Spleen (tissue), 13 donors: ENCODE measurements at places on chromosomes 13 and 19. TPM values are rescaled to one million over a fixed set of nuclear protein-coding genes. Genes with fewer than 3 reads are reported as not detected.

DMAC2 gene
- 30.4 TPM for total RNA-seq

PDCD2L gene
- total RNA-seq: 12.8 TPM

HCST gene
- 42.1 TPM for total RNA-seq

SUGP2 gene
- total RNA-seq: 79.1 TPM

LRRC8E gene
- not detected for total RNA-seq

ZNF844 gene
- total RNA-seq: 10.3 TPM

GRCh38 chr13:102846261-102847015 lies 606 bp downstream of the ERCC5 start:
- peak; percentile 89 for DNase-seq

DNA sequence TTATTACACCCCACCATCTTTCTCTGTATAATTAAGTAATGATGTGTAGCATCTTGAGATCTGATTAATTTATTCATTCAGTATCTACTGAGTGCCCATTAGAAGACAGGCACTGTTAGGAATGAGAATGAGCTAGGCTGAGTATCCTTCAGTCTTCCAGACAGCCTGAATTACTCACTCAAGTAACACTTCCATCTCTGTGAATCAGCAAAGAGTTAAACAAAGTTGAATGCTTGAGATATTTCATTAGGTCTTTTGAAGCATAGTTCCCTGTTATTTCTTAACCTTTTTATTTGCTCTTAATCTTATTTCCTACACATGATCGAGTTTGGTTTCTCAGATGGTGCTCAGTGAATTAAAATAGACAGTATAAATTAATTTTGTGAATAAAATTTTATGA lies 413.7 kb downstream of the DCT start:
- no peak for DNase-seq

- no peak for DNase-seq
Measured at GRCh38 chr13:95239283-95239682, 62.0 kb downstream of the ABCC4 start.

GRCh38 chr19:347946-348861 lies 3.6 kb upstream of the MIER2 start:
- DNase-seq: peak; percentile 29

GRCh38 chr13:63492604-63493003 lies 2077.0 kb upstream of the PCDH20 start:
- DNase-seq: no peak

DNA sequence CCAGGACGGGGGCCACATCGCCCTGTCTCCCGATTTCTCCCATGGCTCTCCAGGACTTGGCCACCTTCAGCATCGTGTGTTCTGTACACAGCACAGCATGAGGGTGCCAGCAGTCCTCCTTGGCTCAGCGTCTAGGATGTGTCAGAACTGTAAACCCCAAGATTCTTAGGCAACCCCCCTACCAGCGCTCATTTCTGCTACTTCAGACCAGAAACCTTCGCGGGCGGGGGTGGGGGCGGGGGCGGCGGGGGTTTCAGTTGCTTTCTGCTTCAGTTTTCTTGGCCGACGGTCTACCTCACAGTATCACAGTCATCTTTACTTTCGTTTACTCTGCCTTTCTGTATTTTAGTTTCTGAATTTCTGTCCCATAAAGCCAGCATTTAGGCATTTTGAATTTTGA lies 82.4 kb downstream of the GGACT start:
- DNase-seq: no peak
